Stimulated activated CD8-positive, alpha-beta memory T cell treated with anti-CD3 and anti-CD28 coated beads, Interleukin-12 subunit alpha, Interleukin-12 subunit beta, amount 100 ng/mL, for 4 hours (primary cell): ENCODE measurements at places on chromosomes 4 and X.

GRCh38 chrX:119067023-119067739, 5.6 kb upstream of the CT47C1 start:
- DNase-seq: no peak

GRCh38 chrX:17053502-17053901, 107.0 kb downstream of the REPS2 start:
- no peak for DNase-seq

DNA sequence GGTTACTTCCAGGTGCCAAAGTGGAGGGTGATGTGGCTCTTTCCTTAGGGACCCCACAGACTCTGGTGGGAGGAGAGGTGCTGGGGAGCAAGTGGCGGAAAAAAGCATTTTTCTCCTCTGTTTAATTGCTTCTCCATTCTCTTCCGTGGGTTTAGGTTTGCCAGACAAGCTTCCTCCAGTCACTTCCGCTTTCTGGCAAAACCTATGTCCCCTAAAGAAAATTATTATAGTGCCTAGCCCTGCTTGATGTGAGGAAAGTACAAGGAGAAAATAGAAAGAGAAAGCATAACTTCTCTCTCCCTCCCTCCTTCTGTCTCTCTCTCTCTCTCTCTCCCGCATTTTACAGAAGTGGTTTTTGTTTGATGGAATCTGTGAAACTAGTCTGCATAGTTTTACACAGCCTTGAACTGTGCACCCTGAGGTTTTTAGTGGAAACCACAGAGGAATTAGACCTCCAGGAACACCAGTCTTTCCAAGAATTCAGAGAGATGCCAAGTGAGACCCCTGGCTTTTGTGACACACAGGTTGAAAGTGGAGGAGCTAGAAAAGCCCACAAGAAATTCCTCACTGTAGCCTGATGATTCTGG, 231.1 kb upstream of the ANXA3 start:
- DNase-seq: no peak

DNA sequence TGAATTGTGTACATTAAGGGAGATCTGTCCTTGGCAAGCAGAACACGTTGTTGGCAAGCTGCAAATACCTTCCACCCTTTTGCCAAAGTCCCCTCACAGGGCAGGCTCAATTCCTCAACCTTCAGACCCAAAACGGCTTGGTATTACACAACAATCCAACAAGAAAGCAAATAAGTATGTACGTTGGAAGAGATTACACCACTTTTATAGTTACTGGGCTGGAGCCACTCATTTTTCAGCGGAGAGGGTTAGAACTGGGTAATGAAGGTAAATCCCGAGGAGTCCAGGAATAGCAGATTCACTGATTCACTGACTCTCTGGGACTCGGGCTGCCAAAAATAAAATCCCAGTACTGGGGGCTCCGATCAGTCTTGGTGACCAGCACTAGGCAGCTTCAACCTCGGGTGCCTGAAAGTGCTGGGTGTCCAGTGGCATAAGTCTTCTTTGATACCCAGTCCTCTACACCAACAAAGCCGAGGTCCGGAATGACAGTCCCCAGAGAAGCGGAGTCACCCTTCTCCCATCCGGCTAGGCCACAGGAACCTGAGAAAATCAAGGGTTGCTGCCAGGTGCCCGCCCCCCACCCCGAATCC, 587 bp downstream of the TIMM8A start:
- no peak for DNase-seq

- DNase-seq: no peak
Observed at GRCh38 chr4:8817813-8818062, 53.9 kb downstream of the HMX1 start.

DNA sequence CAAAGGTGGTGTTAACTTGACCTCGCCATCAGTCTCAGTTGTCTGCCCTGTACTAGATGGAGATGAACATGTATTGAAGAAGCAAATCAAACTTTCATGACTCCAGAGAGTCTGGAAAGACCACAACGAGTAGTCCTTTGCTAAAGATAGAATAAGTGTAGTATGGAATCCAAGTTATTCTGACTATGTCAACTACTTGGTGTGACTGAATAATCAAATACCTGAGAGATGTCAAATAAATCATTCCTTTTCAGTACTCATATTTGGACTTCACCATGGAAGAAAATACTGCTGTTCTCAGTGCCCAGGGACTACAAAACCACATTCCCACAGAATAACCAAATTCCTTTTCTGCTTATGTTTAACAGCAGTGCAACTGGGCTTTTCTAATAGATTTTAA, 161.2 kb upstream of the SPRY1 start:
- no peak for DNase-seq
